Activated CD4-positive, CD25-positive, alpha-beta regulatory T cell treated with anti-CD3 and anti-CD28 coated beads, Interleukin-2, amount 50 U/mL, for 24 hours (primary cell): ENCODE measurements at places on chromosomes 3 and 15.
A peak's percentile ranks its signal among the peaks of the same experiment; 100 is the strongest.

GRCh38 chr3:5191555-5192304 is 4.2 kb downstream of the EDEM1 start:
- ATAC-seq: no peak

DNA sequence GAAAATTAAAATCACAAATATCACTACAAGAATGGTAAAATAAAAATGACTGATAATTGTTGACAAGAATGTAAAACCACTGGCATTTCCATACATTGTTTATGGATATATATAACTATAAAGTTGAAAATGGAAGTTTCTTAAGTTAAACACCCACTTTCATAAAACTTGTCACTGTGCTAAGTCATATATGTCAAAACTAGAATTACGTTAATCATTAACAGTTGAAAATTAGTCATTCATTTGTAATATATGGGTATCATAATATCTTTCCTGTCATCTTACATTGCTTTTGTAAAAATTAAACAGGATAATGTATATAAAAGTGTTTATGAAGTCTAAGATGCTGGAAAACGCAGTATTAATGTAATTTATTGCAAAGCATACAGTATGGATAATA is 1398.6 kb upstream of the ALCAM start:
- no peak for ATAC-seq

- no peak for ATAC-seq
These were observed 80.9 kb upstream of the SOX2 start for GRCh38 chr3:181630853-181631252.

- ATAC-seq: no peak
These were observed 69.6 kb upstream of the COL8A1 start for GRCh38 chr3:99568663-99569335.

DNA sequence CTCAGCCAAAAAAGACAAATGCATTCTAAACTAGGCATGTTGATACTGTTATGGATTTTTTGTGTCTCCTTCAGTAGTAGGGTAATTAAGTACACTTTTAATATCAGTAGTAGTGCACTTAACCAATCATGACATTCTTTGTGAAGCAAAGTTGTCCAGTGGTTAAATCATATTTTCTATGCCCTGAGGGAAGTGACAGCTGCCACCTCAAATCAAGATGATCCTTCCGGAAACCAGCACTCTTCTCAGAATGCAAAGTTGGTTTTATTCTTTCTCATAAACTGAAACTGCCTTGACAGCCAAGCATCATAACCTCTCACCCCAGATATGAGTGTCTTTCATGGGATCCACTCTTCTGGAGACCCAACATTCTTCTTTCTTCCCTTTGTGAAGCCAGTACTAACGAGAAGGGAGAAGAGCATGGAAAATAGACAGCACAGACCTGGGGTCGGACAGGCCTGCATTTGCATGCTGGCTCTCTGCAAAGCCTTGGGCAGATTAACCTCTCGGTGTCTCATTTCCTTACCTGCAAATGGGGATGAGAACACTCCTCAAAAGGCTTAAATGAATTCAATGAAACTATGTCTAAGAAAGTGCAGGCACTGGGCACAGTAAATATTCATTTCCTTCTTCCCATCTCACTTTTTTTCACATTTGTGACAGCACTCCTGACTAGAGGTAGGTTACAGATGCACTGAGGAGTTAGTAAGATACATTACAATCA is 13.2 kb downstream of the AAGAB start:
- peak; percentile 87 for ATAC-seq

DNA sequence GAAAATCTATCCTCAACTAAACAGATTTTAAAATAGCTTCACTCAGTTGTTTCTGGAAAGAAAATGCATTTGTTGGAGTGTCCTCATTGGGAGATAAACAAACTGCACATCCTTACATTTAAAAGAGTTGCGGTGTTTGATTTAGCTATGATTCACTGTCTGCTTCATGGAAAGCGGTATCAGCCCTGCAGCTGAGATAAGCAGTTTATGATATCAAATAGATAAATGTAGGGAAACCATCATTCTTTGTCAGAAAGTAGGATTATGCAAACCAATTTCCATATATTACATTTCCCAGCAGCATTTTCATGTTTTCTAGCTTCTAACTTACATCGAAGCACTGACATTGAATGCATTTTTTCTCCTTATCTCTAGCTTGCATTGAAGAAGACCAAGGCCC is 698.9 kb downstream of the DIPK2A start:
- ATAC-seq: no peak

- ATAC-seq: no peak
These were observed 228.8 kb downstream of the ISL2 start for GRCh38 chr15:76565366-76565765.
